ENCODE measurements at places on chromosomes 2 and 18. TPM values are rescaled to one million over a fixed set of nuclear protein-coding genes. Genes with fewer than 3 reads are reported as not detected.

REG3A gene
- not detected for total RNA-seq

DSC3 gene
- total RNA-seq: not detected

CMPK2 gene
- total RNA-seq: 3.2 TPM

STAT4 gene
- total RNA-seq: 0.82 TPM

AQP12B gene
- total RNA-seq: not detected

DQX1 gene
- 0.11 TPM for total RNA-seq

CFC1 gene
- not detected for total RNA-seq

KIF5C gene
- total RNA-seq: 0.47 TPM

RHBDD1 gene
- total RNA-seq: 35.1 TPM

SIX3 gene
- not detected for total RNA-seq

FEV gene
- total RNA-seq: not detected

C2orf66 gene
- total RNA-seq: not detected

EVX2 gene
- total RNA-seq: not detected

EXOC6B gene
- 139 TPM for total RNA-seq

DHRS9 gene
- total RNA-seq: 7.3 TPM

KCNS3 gene
- 4.0 TPM for total RNA-seq

CHRNG gene
- not detected for total RNA-seq

SPATS2L gene
- 54.9 TPM for total RNA-seq

MYO3B gene
- 0.05 TPM for total RNA-seq

PID1 gene
- 7.8 TPM for total RNA-seq

ANKRD53 gene
- total RNA-seq: 0.33 TPM

TMEM200C gene
- 0.96 TPM for total RNA-seq

ASB18 gene
- 11.3 TPM for total RNA-seq

UPP2 gene
- total RNA-seq: not detected

GAD1 gene
- not detected for total RNA-seq

ABCG5 gene
- not detected for total RNA-seq

PSMA8 gene
- not detected for total RNA-seq
